GM03348 (cell line): ENCODE measurements at places on chromosomes 2 and 18.

GRCh38 chr2:232353096-232353495 is 25.5 kb upstream of the ALPP start:
- no peak for DNase-seq

GRCh38 chr2:214076527-214076926 is 334.3 kb upstream of the VWC2L start:
- no peak for DNase-seq

- DNase-seq, result no peak
Observed at GRCh38 chr18:37964885-37965571, 399.4 kb upstream of the CELF4 start.

DNA sequence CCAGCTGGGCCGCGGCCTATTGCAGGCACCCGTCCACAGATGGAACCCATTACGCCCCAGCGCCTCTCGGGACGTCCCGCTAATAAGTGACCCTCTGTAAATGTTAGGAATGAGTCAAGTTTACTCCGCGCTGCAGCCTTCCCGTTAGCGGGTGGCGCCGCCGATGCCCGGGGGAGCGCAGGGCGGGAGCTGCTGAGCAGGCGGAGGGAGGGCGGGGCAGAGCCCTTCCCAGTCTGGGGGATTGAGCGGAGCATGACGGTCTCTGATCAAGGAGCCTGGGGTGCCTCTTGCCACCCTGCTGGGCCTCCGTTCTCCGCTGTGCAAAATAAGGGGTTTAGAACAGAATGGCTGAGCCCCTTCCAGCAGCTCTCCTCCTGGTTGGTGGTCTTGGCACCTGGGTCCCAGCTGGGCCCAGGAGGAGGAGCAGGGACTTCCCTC is 10.5 kb downstream of the CROCC2 start:
- peak; percentile 97 for DNase-seq

GRCh38 chr18:2627821-2628276 is 27.7 kb upstream of the SMCHD1 start:
- DNase-seq, result no peak
